ENCODE measurements at places on chromosomes 5 and 9.

GRCh38 chr5:32767948-32768467 is 56.9 kb downstream of the NPR3 start:
- no peak for DNase-seq

GRCh38 chr9:21481470-21482056 is 550 bp downstream of the IFNE start:
- no peak for DNase-seq

DNA sequence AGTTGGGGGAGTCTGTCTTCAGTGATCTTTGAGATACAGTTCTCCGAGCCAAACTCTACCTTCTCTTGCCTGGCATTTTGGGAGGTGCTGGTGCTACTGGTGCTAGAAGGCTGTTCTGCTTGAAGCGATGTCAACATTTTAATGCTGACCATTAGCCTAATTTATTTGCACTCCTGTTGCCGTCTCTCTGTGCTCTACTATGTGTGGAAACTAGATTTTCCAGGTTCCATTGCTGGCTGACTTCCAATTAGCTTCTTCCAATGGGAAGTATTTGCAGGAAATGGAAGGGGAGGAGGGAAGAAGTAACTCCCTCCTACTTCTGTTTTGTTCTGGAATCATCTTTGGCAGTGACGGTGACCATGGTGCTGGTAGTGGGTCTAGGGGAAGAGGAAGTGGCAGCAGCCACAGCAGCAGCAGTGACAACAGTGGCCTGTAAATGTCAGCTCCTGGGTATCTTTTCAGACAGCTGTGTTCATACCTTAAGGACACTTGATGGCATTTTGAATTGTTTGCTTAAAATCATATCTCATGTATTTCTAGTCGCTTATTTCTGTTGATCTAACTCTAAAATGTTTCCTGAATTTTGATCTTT is 7.9 kb downstream of the TXNDC8 start:
- DNase-seq = no peak

DNA sequence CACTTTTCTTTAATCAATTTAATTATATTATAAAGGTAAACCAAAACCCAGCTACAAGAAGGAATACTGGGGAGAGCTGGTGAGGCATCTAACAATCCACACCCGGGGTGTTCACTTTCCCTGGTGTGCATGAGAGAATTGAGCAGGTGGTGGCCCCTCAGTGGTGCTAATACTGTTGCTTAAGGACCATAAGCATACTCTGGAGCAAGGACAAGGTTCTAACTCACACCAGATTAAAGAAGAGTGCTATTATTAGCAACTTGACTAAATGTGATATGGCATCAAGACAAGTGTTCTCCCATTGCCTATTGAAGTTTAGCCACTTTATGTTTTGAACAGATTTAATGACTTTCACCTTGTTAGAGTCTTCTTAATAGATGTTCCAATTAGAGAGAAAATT is 8.8 kb downstream of the RGS7BP start:
- no peak for DNase-seq

DNA sequence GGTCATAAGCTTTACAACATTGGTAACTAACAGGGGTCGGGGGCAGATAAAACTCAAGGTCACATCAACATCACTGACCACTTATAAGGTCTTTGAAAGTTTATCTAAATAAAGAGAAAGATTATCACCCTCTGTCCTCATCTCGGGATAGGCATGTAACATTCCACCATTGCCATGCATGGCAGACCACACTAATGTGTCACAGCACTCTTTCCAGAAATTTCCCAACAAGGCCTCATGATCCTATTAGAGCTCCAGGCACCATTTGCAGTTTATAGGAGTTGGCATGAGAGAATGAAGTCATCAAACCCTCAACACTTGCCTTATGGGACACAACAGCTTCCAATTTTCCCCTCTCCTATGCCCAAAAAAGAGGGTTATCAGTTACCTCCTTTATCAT is 31.9 kb upstream of the ZNF622 start:
- no peak for DNase-seq

DNA sequence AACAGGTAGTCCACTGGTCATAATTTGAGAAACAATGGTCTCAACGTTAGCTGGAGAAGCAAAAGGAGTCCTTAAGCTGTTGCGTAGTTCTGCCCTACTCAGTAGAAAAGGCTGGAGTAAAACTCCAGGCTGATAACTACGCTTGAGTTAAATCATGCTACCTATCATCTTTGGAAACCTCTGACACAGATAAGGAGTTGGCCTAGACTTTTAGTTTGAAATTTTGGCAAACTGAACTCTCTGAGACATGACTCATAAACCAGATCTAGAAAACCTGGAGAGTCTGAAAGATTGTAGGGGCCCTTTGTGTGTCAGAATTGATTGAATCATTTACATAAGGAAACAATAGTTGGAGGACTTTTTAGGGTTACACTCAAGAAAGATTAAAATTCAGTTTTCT is 26.3 kb downstream of the NMUR2 start:
- no peak for DNase-seq

GRCh38 chr9:124758061-124758460 is 13.1 kb downstream of the NR6A1 start:
- DNase-seq = peak; percentile 19

DNA sequence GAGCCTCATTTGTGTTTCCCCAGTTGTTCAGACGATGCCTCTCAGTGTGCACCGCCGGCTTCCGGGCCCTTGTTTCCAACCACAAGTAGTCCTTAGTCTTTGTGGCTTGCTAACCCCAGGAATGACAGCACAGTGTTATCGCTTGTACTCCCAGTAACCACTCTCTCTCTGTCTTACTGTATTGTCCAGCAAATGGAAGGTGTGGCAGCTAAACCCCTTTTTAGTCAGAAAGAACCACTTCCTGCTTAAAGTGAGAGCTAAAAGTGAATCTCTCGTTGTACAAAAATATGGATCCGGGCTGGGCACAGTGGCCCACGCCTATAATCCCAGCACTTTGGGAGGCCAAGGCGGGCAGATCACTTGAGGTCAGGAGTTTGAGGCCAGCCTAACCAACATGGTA is 61.3 kb downstream of the ENC1 start:
- DNase-seq = no peak

GRCh38 chr5:41156739-41157138 is 56.6 kb downstream of the C6 start:
- no peak for DNase-seq

DNA sequence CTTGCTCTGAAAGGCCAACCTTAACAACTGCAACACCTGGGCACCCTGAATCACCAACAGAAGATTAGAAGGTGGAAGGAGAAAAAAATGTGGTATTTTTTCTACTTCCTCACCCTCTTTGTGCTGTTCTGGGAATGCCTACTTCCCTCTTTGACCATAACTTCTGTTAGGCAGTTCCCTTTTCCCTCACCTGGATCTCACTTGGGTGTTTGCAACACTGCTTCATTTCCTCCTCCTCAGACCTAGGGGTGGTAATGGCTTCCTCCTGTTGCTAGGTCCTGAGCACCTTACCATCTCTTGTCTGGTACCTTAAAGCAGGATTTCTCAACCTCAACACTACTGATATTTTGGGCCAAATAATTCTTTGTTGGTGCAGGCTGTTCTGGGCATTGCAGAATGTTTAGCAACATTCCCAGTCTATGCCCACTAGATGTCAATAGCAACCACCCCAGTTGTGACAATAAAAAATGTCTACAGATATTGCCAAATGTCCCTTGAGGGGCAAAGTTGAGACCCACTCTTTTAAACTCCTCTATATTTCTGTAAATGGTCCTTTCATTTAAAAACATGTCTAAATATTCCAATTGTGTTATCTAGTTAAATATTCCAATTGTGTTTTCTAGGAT is 300.0 kb upstream of the VLDLR start:
- DNase-seq = no peak

GRCh38 chr9:77876590-77876989 is 155.0 kb downstream of the GNAQ start:
- no peak for DNase-seq

DNA sequence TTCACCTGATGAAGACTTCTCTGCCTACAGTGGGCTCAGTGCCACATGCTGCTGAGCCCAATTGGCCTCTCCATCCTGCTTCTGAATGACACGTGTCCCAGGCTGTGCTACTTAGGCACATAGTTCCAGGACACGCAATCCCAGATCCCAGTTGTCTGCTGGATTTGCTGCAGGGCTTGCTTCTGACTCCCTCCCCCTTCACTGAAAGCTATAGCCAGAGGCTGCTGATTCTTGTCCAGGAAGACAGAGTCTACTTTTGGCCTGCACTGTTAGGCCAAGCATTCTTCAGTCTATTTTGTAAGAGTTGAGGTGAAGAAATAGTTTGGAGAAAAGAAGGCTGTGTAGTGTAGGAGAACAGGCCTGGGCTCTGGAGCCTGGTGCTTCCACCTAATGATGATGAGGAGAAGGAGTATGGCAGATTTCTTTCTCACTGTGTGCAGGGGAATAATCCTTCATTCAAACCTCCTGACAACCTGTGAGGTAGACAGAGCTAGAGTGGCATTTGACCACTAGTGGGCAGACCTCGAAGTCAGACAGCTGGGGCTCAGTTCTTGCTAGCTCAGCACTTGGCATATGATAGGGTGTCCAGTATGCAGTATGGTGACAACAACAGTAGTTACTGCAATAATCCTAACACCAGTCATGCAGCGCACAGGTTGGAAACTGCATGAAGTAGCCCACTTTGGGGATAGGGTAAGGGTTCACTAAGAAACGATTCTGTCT is 19.5 kb upstream of the ASPN start:
- peak; percentile 27 for DNase-seq

DNA sequence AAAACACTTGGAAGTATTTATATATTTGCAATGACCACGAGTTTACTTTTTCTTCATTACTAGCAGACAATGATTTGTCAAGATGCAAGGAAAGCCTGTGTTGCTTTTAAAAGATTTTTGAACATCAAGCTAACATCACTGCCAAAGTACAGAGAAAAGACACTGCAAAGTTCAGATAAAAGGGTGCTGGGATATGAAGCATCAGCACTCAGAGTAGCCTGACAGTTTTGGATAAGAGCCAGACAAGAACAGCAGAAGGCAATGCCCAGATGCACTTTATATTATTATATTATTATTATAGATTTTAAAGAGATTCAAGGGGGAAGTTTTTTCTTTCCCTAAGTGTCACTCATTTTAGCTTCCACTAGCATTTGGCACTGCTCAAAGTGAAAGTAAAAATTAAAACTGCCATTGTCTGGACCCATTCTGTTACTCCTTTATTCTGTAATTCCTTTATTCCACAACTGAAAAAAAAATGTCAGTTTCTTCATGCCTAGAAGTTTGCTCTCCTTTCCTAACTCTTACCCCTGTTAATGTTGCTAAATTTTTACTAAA is 240.6 kb downstream of the EFNA5 start:
- no peak for DNase-seq

DNA sequence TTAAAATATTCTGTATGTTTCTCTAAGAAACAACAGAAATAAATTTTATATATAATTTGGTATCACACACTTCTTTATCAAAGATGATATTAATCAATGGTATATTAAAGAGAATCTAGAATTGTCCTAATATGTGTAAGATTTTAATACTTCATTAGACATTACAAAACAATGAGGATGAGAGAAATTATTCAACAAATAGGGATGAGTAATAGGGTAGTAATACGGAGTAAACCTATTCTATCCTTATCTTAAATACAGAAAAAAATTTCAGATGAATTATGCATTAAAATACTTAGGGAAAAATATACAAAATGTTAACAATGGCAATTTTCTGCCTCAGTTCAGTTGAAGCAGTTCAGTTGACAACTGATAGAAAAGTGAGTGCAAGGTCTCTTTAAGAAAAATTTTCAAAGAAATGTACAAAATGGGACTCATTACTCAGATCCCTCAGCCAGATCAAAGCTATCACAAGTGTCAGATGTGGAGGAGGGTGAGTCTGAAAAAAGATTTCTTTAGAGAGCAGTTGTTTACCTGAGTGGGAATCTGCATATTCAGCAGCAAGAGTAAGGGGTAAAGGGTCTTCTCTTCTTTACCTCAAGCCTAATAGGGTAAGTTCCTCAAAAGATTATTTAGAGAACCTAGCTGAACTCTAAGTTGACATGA is 56.7 kb upstream of the GCNT4 start:
- DNase-seq = no peak

DNA sequence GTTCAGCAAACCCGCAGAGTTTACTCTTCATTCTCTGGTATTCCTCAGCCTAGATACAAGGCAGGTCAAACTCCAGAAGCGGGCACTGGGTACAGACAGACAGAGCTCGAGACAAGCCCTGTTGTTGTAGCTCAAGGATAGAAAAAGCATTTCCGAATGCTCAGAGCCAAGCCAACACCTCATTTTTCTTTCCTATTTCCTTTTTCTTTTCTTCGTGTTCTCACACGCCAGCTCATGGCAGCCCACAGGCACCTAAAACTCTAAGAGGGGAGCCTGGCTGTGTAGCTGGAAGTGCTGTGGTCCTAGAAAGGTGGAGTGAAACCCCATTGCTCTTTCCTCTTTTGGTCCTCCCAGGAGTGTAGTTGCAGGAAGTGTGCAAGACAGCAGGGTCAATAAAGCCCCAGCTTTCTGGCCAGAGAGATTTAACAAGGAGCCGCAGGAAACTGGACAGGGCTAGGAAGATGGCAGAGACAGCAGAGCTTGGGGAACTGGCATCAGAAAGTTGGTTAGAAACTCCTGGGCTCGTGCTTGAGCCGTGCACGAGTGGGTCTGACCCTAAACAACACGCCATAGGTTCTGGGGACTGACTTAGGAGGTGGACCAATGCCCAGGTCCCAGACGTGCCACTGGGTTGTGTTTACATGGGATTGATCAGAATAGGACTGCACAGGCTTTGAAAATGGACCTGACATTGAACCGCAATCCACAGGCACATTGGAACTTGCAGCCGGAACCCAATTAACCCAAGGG is 41.6 kb downstream of the ADAMTS2 start:
- DNase-seq = no peak

DNA sequence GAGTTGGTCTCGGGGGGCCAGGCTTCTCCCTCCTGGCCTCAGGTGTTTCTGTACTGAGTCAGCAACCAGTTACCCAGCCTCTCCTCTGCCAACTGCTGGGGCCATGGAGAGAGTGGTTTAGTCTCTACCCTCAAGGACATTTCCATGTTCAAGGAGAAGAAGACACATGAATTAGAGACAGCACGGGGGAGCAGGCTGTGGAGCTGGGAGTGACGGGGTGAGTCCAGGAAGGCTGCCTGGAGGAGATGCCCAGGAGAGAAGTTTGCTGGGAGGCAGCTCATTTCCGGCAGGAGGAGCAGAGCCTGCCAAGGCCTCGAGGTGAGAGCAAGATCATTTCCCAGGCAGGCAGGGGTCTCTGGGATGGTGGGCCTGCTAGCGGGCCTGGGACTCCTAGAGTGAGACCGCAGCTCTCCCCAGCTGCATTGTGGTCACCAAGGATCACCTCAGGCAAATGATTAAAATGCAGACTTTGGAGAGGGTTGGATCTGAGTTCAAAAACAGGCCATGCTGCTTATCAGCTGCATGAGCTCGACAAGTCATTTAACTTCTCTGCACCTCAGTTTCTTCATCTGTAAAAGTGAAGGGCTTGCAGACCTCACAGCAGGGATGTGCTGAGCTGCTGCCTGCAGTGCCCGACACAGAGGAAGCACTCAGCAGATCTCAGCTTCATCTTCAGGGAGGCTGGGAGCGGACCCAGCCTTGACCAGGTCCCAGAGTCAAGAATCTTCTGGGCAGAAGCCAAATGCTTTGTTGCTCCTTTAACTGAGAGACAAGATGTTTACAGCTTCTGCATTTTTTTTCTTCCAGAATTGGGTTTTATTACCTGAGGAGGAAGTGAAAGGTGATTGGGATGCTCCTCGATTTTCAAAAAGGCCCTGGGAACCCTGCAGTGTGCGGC is 35.2 kb downstream of the NEK6 start:
- no peak for DNase-seq
